ENCODE measurements at places on chromosomes 4 and X.

DNA sequence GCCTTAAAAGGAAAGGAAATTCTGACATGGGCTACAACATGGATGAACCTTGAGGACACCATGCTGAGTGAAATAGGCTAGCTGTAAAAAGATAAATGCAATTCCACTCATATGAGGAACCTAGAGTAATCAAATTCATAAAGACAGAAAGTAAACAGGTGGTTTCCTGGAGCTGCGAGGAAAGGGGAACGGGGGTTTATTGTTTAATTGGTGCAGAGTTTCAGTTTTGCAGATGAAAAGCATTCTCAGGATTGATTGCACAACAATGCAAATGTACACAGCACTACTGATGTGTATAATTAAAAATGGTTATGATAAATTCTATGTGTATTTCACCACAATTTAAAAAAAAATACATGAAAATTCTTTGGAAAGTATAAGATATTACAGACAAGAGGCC, 24.0 kb downstream of the PLRG1 start:
- DNase-seq, result no peak

DNA sequence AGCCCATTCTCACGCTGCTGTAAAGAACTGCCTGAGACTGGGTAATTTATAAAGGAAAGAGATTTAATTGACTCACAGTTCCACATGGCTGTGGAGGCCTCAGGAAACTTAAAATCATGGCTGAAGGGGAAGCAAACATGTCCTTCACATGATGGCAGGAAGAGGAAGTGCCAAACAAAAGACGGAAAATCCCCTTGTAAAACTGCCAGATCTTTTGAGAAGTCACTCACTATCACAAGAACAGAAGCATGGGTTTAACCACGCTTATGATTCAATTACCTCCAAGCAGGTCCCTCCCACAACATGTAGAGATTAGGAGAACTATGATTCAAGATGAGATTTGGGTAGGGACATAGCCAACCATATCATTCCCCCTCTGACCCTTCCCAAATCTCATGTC, 335.5 kb downstream of the IL15 start:
- DNase-seq, result no peak

DNA sequence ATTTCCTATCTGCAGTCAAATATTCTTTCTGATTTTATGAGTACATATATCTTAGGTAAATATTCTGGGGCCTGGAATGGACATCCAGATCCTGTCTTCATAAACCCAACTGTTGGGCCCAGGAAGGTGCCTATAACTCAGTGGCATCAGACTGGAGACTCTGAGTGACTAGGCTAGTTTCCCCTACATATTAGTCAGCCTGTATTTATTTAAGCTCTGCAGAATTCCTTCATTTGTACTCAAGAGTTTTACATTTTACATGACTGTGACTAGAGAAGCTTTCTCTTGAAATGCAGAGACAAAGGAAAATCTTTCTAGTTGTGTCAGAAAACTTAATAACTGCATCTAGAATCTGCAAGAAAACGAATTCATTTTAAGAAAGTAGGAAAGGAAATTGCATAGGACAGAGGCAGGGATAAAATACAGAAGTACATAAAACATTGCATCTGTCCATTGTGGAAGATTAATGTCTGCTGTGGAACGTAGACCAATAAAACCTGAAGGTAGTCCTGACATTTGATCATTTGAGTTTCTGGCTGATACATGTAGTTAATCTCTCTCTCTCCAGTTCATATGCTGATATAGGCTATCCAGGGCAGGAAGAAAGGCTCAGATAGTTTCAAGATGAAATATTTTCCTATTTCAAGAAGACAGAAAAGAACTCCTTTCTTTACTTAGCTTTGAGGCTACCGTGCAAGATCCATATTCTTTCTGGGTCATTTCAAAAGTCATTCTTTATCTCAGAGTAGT, 78.2 kb downstream of the OPHN1 start:
- DNase-seq, result no peak

GRCh38 chr4:60805500-60806313, 394.4 kb upstream of the ADGRL3 start:
- DNase-seq, result no peak

DNA sequence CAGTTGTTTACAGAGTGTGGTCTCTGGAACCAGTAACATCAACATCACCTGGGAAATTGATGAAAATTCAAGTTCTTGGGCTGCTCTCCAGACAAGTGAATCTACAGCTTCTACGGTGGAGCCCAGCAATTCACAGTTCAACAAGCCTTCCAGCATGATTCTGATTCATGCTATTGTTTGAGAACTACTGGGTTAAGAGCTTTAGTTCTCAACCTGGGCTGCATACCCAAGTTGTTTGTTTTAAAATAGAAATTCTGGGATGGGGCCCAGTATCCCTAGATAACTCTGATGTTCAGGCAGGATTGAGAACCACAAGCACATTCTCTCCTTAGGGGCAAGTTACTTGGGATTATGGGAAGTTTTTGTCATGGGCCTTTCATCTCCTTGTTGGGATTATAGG, 37.9 kb upstream of the PGK1 start:
- DNase-seq, result no peak

DNA sequence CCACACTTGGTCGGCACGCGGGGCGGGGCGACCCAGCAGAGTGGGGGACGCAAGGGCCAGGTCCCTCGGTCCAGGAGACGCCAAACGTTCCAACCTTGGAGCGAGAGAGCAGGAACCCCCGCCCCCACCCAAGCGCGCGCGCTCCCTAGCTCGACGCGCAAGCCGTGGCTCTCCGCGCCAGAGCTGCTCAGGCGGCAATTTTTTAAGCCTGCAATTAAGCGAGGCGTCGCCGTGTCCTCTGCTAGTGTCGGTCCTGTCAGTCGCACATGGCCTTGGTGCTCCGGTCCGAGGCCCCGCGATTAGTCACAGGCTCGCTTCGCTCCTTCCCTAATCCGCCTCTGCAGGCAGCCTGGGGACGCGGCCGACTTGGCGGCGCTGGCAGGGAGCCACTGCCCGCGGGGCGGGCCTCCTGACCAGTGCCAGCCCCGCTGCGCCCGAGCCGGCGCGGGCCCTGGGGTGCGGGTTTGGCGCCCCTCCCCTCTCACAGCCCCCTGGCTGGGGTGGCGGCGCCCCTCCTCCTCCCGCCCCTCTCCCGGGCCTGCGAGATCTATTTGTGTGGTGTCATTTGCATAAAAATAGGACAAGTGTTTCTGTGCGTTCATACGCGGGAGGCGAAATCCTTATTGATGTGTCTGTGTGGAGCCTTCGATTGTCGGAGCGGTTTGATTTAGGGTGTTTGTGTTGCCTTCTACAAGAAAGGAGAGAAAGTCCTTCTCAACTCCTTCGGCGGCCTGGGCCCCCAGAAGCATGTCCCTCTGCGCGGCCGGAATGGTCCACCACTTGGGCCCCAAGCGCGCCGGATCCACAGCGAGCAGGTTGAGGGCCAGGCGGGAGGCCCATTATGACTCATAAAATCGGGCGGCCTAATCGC, 9.8 kb upstream of the BCOR start:
- DNase-seq, result no peak

- no peak for DNase-seq
These were observed 35.3 kb upstream of the DCX start for GRCh38 chrX:111447298-111447697.

DNA sequence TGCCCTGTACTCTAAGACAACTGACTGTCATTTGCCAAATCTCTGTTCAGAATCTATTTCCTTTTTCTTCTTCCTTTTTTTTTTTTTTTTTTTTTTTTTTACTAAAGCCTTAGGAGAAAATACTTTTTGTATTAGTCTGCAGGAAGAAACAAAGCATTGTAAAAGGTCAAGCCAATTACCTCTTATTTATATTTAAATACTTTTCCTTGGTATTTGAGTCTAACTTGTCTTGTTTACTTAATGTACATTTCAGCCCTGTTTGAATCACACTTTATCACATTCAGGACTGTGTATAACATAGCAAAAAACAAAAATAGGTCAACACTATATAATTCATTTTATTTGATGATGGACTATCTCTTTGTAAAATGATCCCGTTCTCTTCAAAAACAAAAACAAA, 262.2 kb downstream of the RPA4 start:
- no peak for DNase-seq

DNA sequence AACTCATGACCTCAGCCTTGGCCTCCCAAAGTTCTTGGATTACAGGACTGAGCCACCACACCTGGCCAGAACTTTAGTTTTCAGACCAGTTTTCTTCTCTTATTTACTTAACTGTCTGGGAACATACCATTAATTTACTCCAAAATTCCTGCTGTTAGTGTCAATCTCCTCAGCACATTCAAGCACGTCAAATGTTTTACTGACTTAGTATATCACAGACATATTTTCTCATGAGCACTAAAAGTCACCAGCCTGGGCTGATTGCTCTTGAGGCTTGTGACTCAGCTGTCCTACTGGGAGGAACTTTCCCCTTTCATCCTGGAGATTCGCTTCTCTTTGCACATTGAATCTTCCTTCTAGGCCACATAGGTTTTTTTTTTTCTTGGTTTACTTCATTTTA, 109.6 kb downstream of the PCDH18 start:
- no peak for DNase-seq

DNA sequence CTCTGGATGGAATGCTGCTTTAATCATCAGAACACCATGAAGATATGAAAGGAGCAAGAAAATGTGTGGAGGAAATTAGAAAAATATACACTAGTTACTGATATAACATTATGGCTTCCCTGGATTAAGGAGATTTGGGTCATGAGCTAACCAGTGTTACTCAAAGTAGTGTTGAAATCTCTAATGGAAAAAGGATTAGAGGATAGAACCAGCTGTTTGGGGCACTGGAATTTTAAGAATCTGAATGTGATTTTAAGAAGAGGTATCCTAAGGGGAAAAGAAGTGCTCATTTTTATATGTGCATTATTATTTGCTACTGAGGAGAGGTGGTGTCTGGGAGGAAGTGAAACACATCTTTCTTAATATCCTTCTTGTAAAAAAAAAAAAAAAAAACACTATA, 164.1 kb upstream of the PPARGC1A start:
- DNase-seq, result no peak

DNA sequence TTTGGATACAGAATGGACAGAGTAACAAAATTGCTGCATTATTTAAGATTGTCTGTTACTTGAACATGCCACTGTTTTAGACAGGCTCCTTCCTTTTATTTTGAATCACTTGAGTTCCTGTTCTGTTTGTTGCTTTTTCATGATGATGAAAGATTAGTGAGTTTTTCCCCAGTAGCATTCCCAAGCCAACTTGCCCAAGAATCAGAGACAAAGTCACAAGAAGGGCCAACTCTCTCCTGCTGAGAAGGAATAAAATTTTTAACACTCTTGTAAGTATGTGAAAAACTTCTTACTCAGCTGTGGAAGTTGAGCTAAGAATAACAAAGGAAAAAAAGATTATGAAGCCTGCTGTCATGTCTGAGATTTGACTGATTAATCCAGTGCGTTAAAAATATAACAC, 104.2 kb downstream of the KLHL8 start:
- DNase-seq, result no peak

GRCh38 chr4:159071969-159072765, 30.7 kb upstream of the RAPGEF2 start:
- DNase-seq, result no peak

DNA sequence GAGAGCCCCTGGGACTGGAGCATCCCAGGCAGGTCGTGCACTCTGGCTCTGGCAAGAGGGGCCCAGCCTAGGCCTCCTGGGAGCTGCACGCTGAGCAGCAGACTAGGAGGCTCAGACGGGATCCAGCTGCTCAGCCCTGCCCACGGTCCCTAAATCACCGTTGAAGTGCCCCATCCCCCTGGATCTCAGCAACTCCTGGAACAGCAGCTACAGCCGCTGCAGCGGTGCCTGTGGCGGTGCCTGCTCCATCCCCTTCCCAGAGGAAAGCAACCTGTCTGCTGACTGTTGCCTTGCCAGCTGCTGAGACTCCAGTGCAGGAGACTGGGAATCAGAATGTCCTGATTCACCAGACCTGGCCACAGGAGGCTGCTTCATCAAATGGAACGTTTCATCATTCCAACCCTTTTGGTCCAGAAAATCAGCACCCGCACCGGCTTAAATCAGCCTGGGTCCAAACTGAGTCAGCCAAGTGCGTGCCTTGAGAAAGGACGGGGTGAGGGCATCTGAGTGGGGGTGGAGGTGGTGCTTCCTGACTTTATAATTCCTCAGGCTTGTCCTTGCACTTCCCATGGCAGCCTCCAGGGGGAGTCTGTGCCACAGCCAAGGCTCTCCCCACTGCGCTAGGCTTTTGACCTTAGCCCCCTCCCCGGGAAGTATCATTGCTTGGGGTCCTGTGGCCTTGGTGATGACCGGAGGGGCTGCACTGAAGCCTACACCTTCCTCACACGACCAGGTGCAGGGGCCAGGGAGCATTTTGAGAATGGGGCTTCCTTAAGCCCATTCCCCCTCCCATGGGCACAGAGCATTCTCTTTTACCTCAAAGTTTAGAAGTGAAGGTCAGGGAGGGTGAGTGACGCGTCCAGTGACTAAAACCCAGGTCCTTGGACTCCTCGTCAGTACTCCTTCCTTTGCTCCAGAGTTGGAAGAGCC, 6.5 kb downstream of the ZNF185 start:
- peak; percentile 6 for DNase-seq

All from T-helper 2 cell treated with Interferon-gamma antibody and Interleukin-4, amounts not matched to agents 5 μg/mL and 100 μg/mL, for 36 hours (primary cell).